ENCODE measurements at places on chromosomes 2 and 18.

- DNase-seq, result no peak
These were observed 11.2 kb upstream of the SCYGR5 start for GRCh38 chr2:227655454-227655853.

GRCh38 chr18:24868760-24869237 is 408.4 kb downstream of the HRH4 start:
- no peak for DNase-seq

DNA sequence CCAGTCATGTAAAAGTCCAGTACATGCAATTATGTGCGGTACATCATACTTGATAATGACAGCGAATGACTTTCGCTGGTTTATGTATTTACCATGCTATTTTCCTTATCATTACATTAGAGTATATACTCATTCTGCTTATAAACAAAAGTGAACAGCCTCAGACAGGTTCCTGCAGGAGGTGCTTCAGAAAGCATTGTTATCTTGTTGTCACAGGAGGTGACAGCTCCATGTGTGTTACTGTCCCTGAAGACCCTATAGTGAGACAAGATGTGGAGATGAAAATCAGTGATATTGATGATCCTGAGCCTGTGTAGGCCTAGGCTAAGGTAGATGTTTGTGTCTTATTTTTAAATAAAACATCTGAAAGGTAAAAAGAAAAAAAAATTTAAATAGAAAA is 15.3 kb upstream of the MPPE1 start:
- no peak for DNase-seq

DNA sequence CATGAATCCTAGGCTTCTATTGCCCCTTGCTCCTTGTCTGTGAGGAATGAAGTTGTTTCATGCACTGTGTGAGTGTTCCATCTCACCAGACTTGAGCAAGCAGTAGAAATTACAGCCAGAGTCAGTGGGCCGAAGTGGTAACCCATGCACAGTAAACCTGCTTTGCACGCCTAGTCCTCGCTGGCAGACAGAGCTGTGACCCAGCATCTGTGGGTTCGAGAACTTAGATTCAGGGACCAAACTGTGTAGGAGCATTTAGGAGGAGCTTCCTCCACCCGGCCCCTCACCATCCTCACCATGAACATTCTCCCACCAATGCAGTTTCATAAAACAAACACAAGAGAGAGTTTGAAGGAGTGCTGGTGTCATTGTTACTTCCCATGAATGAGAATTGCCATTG is 21.6 kb upstream of the TEX51 start:
- no peak for DNase-seq

- no peak for DNase-seq
These were observed 100.2 kb upstream of the CSRNP3 start for GRCh38 chr2:165369131-165369897.
